ENCODE measurements at places on chromosomes 12 and 14.

DNA sequence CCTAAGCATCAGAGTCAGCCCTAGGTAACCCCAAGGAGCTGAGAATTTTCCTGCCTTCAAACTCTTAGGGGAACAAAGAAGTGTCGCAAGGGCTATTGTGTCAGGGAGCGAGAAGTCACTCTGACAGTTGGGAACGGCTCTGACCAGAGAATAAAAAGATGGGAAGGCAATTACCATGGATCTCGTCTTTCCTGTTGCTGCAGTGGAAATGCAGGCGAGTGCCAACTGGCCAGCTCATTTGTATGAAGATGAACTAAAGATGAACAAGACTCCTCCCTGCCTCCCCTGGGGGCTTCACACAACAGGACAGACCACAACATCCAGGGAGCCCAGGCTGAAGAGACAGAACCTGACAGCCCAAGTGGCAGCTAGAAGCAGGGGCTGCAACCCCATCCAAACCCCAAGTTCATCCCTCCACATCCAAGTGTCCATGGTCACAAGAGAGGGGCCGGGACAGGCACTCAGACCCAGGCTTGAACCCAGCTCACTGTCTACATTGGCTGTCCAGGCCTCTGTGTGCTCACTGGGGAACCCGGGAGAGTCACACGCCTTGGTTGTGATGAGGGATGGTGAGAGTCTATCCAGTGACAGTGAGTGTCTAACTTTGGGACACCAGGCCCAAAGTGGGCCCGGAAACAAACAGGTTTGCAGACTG lies 322.4 kb downstream of the BCL11B start:
- DNase-seq, result peak; percentile 15

DNA sequence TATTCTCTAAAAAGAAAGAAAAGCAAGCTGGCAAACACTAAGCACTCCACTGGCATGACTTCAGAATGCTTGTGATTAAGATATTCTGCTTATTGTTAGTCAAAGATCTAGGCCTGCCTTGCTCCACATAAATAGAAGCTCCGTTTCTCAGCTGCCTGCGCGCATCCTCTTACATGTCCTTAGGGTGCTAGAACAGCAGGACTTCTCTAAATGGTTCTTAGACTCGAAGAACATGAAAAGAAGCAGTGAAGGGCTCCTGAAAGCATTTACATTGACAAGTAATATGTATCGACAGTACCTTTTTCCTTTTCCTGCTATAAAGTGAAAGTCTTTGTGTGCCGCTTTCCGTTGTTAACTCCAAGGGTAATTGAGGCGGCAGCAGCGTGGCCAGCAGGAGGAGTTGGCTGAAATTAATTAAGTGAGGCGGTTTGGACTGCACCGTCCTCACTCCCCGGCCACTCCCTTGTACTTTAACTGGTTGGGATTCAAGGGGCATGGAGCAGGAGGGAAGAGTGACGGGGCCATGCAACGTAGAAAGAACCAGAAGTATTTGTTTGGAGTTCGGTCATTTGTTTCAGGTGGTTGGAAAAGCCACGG lies 34.2 kb upstream of the OTX2 start:
- DNase-seq, result peak; percentile 64

- peak; percentile 78 for DNase-seq
Measured at GRCh38 chr14:35687335-35687939, 121.7 kb downstream of the RALGAPA1 start.

DNA sequence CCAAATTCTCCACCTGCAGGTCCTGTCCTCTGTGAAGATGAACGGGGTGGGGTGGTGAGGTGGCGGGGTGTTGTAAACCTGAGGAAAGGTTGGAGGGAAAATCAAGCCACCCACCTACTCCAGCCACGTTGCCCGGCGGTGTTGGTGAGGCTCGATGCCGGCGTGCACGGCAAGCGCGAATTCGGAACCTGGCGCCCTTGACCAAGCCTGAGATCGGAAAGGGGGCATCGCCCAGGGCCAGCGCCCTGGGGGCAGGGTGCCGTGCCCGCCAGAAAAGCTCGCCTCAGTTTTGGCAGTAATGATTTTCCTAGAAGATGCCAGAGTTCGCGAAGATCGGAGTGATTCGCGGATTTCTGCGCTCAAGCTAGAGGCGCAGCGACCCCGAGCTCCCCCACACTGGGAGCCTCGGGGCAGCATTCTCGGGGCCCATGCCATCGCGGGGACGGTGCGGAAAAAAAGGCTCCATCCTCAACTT lies 817 bp downstream of the STXBP6 start:
- no peak for DNase-seq

- DNase-seq, result no peak
Measured at GRCh38 chr12:65585648-65586602, 238.4 kb upstream of the HMGA2 start.

DNA sequence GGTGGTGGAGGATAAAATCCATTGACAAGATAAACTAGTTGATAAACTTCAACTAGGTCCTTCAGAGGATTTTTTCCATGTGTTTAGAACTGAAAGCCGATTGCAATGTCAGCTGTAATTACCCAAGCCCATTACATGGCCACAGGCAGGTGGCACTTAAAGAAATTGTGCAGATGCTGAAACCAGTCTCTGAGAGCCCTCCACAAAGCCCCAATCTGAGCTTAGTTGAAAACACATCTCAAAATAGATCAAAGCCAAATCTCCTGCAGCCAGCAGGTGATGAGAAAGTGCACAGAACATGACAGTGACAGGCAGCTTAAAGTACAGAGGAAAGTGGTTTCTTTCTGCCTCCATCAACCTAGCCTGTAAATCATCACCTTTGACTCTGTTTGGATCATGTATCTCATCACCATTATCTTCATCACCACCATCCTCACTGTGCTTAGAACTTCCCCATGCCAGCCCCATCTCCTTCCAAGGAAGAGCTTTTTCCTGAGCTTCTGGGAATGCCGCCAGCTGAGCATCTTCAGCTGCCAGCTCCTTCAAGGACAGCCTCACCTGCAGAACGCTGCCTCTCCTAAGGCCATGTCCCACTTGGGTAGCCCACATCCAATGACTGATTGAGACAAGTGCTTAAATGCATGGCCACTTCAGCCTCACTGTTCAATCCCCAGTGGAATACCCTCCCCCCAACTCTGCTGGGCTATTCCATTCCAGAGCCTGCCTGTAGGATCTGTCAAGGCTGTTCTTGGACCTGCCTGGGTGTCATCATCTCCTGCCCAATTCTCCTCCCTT lies 219.5 kb upstream of the TMEM132C start:
- DNase-seq, result no peak

GRCh38 chr14:28767853-28768741 lies 1.5 kb downstream of the FOXG1 start:
- peak; percentile 70 for DNase-seq

- no peak for DNase-seq
Measured at GRCh38 chr12:67996347-67996746, 7.1 kb downstream of the IFNG-AS1 start.

DNA sequence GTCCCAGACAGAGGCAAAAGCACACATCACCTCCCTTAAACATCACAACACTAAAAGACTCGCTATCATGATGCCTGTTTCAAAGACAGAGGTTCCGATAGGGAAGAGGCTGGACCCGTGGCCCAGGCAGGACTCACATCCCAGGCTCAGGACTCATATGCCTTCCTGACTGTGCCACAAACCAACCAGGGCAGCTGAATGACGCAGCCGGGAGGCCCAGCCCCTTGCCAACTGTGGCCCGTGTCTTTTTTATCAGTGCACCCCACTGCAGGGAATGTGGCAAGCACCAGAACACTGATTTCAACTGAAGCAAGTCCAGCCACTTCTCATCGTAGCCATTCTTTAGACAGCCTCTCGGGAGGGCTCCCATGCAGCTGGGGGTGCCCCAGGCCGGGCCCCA lies 132.3 kb downstream of the KSR2 start:
- no peak for DNase-seq

- no peak for DNase-seq
Measured at GRCh38 chr14:80381807-80382363, 170.6 kb upstream of the DIO2 start.

GRCh38 chr12:9711664-9712063 lies 21.2 kb downstream of the CLECL1 start:
- no peak for DNase-seq

DNA sequence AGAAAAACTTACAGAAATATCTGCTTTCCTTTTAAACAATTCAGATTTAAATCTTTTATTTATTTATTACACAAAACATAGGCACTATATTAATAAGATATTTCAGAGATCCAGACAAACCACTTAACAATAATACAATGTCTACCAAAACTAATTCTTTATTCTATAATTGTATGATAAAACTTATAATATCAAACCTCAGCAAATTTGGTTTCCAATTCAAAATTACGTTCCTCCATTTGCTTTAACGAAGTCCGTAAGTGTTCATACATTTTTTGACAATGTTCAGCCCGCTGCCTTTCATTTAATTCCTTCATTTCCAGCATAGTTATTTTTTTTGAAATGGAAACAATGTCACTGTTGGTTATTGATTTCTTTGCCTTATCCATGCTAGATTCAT lies 48.3 kb downstream of the CEP290 start:
- no peak for DNase-seq

GRCh38 chr12:108815369-108815768 lies 42.0 kb downstream of the SSH1 start:
- DNase-seq, result no peak

DNA sequence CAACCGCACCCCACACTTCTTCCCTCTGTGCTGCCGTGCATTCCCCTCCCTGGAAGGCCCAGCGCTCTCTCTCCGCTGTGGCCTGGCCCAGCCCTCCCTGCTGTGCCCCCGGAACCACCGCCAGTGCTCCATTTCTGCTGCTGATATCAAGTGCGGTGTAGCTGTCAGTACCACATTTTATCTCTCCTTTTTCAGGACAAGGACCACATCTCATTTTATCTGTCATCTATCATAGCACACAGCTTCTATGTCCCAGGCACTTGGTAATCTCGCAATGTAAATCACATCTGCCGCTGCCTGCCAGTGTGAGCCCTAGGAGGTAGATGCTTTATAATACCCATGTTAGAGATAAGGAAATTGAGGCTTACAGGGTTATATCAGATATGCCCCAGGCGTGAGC lies 18.3 kb downstream of the IL31 start:
- no peak for DNase-seq

GRCh38 chr14:57987596-57988300 lies 121.9 kb upstream of the SLC35F4 start:
- peak; percentile 9 for DNase-seq

DNA sequence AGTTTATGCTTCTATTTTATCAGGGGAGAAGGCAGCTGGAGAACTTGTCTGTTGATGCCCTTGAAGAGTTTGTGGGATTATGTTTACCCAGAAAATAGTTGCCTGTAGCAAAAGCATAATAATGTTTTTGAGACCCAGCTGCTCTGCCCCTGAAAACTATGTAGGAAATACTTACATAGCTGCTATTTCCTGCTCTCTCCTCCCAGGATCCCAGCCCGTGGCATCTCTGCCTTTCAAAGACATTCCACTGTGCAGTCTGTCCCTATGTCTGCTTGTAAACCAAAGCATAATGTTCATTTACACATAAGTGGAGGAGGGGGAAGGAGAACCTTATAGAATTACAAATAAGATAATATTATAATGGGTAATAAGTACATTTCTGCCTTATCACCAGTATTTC lies 198.7 kb downstream of the SYT1 start:
- no peak for DNase-seq

DNA sequence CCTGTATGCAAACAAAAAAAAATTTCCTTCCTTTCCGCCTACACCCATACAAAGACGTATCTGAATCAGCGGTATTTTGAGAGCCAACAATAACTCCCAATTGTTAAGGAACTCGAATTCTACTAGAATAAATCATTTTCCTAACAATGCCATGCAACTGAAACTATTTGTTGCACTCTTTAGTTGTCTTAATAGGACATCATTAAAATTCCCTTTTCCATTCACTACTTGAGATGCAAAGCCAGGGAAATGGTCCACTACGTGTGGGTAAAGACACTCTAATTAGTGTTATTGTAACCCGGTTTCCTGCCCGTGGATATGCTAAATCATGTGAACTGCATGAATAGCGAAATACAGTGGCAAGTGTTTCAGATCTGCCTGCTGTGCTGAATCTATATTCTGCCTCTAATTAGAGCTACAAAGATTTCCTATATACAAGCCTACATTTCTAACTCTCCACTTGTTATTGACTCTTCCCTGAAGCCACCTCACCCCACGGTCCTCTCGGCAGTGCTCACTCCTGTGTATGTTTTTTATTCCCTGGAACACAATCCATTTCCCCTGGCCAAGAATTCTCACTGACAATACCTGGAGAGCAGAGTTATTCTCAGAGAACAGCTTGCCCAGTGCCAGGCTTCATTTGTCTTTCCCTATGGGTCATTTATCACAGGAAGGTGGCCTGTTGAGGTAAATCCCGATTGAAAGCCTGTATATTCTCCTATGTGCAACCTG lies 168.3 kb downstream of the PAWR start:
- peak; percentile 80 for DNase-seq

- DNase-seq, result peak; percentile 73
Measured at GRCh38 chr14:102917469-102918211, 4.8 kb upstream of the AMN start.

- DNase-seq, result no peak
Measured at GRCh38 chr12:132806857-132807256, 21.8 kb downstream of the GOLGA3 start.

- peak; percentile 5 for DNase-seq
Measured at GRCh38 chr14:20734430-20734806, 11.3 kb upstream of the EDDM3A start.

GRCh38 chr12:30830751-30831150 lies 76.0 kb upstream of the CAPRIN2 start:
- DNase-seq, result no peak

DNA sequence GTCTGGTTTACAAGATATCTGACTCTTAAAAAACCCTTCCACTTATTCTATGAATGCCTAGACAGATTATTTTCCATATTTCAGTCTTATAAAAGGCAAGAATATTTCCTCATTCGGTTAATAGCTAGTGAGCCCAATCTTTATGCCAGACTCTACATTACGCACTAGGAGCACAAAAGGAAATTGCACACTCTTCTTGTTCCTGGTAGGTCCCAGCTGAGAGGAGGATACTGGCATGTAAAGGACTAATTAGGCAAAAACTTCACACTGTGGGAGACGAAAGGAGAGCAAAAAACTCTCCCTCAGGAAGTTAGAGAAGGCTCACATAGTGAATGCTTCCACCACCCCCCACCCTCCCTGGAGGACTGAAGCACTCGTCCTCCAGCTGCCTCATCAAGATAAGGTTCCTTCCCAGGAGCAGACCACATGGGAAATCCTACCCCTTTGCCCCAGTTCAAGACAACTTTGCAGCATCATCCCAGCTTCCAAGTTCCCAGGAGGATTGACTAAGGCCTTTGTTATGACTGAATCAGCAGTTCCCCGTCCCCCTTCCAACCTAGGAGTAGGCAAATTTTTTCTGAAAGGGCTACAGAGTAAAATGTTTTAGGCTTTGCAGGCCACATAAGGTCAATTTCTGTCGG lies 14.5 kb downstream of the CAPZA3 start:
- peak; percentile 49 for DNase-seq
